Daoy (cell line): ENCODE measurements at places on chromosomes 1 and 21. TPM values are rescaled to one million over a fixed set of nuclear protein-coding genes. Genes with fewer than 3 reads are reported as not detected.

OR2AJ1 gene
- not detected in 2 replicates for total RNA-seq

HSD3B2 gene
- not detected in 2 replicates for total RNA-seq

RIPPLY3 gene
- total RNA-seq, result 0.57 TPM in 1 of 2 replicates, not detected in the other

RASSF5 gene
- 0.69 and 1.5 TPM in 2 replicates for total RNA-seq

CRYAA gene
- total RNA-seq, result not detected in 2 replicates

NCF2 gene
- 19.7 and 26.2 TPM in 2 replicates for total RNA-seq

CTTNBP2NL gene
- total RNA-seq, result 9.3 and 11.1 TPM in 2 replicates

GLMP gene
- total RNA-seq, result 26.3 and 27.7 TPM in 2 replicates

- no peak for DNase-seq
Observed at GRCh38 chr1:43874716-43875115, 58.9 kb upstream of the ARTN start.

GRCh38 chr1:163072658-163073057, 3.5 kb downstream of the RGS4 start:
- DNase-seq, result peak; percentile 53

GRCh38 chr21:36708286-36709029, 9.5 kb downstream of the SIM2 start:
- DNase-seq, result no peak

GRCh38 chr1:186188004-186188539, 187.0 kb downstream of the TPR start:
- peak; percentile 93 for DNase-seq

DNA sequence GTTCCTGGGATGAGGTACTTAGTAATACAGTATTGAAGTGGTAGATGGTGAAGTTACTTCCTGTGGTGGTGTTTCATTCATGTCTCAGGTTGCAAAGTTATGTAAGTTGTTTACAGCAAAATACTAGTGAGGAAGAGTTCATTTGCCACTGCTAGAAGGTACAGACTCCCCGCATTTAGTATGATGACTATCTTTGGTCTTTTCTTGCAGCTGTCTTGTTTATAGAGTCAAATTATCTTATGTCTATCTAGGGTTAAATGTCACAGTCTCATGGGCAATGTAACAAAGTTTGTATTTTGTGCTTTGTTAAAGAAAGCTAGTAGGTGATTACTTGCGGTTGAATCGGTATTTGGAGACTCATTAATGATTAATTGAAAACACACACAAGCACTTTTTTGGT, 50.2 kb downstream of the LRRC8D start:
- no peak for DNase-seq

GRCh38 chr1:217392441-217392840, 238.4 kb downstream of the GPATCH2 start:
- DNase-seq, result no peak

DNA sequence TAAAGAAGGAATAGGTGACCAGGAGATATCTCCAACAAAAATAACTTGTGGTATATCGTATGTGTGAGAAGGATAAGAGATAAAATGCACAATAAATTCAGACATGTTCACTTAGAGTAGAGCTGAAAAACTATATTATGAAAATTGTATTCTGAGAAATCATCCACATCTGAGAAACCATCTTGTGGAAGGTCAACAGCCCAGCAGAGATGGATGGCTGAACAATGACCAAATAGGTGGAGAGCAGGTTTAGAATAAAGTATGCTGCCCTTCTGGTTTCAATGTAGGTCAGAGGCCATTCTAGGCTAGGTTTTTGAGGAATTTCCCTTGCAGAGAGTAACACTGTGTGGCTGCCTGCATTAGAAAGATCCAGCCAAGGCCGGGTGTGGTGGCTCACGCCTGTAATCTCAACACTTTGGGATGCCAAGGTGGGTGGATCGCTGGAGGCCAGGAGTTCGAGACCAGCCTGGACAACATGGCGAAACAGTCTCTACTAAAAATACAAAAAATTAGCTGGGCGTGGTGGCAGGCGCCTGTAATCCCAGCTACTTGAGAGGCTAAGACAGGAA, 8.8 kb upstream of the UAP1 start:
- no peak for DNase-seq

DNA sequence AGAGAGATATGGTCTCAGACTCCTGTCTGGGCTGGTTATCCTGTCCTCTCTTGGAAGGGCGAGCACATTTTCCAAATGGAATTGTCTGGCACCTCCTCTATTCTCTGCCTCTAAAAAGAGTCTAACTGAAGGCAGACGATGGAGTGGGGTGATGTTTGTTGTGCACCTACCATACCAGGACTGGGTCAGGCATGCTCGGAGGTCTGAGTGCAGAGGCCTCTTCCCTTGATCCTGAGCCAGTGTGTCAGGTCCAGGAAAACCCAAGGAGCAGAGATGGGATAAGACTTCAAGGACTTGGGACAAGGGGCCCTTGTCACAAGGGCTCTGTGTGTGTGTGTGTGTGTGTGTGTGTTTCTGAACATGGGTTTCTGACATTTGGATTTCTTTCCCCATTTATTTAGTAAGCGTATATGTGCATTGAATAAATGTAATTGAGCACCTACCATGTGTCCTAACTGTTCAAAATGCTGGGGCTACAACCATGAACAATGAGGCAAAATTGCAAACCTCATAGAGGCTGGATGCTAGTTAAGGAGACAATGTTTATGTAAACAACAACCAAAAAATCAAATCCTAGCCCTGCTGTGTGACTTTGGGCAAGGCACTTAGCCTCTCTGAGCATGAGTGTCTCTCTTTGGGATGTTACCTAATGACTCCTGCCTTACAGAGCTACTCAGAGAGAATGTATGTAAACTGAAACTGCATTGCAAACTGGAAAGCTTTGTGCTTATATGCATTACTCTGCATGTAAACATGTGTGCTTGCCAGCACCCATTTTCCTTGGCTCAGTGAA, 276.3 kb downstream of the FOXD2 start:
- no peak for DNase-seq

DNA sequence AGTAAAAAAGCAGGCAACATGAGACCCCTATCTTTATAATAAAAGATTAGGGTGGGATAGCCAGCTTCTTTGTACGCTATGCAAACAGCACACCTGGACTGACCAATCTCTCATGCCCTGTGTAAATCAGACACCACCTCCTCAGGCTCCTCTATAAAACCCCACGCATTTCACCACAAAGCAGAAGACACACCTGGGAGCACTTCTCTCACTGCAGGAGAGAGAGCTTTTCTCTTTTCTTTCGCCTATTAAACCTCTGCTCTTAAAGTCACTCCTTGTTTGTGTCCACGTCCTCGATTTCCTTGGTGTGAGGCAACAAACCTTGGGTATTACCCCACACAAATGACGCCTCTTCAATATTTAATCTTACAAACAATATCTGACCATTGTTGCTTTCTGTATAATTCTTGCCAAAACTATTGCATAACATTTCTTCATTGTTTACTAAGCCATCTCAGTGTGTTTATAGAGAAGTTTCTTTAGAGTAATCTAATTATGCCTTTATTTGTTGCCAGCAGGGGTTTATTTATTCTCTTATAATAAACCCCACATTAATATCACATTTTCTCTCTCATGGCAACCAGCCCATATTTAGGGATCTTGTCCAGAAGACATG, 31.6 kb upstream of the NUF2 start:
- DNase-seq, result no peak

DNA sequence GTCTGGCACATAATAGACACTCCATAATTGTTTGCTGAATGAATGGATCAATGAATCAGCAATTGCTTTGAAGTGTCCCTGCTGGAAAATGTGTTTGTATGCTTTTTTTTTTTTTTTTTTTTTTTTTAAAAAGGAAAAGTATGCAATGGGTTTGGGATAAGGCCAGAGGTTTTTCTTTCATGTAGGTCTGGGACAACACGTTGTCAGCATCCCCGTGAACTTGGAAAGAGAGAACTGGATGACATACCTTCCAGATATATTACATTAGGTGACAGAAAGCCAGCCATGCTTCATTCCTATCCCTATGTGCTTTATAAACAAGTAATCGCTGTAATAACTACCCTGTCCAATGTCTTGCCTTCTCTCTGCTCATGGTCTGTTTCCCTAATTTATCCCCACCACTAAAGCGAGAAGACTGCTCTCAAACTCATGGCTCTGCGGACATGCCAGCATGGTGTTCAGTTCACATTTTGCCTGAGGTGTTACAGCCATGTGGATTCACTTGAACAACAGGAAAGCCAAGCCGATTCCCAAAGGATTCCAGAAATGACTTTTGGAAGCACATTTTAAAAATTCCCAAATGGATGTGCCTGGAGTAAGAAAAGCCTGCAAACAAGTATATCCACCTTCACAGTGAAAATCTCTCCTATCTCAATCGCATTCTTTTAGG, 34.8 kb upstream of the GREM2 start:
- no peak for DNase-seq

- DNase-seq, result no peak
Observed at GRCh38 chr1:46532095-46532494, 19.4 kb downstream of the KNCN start.

- no peak for DNase-seq
Observed at GRCh38 chr1:167428395-167428794, 89.9 kb downstream of the CD247 start.

GRCh38 chr1:63693944-63694571, 79.8 kb upstream of the ROR1 start:
- peak; percentile 55 for DNase-seq

DNA sequence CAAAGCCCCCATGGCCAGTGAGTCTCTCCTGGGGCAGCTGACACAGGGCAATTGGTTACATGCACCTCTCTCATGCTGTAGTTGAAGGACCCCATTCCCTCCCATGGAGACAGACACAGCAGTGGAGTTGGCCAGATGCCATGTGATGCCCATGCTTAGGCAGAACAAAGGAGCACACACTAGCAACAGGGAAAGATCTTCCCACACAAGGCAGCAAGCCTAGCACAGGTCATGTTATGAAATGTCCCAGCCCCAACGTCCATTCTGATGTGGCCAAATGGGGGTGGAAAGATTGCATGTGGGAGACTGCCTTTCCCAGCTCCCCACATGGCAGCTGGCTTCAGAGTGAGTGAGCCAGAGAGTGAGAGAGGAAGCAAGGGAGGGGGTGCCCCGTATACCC, 34.5 kb downstream of the AADACL4 start:
- DNase-seq, result no peak

DNA sequence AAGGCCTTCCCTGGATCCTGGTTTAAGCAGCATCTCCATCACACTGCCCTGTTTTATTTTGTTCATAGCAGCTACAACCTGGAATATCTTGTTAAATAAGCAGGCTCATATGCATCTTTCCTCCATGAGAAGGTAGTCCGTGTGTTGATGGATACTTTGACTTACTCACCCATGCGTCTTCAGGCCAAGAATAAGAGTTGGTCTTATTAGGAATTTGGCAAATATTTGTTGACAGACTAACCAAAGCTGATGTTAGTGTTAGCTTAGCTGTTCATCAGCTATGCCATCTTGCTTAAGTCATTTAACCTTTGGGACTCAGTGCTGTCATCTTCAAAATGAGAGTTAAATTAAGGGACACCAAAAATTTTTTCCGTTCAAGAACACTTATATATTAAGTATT, 59.2 kb downstream of the SASS6 start:
- no peak for DNase-seq

- no peak for DNase-seq
Observed at GRCh38 chr1:4128616-4129015, 228.5 kb upstream of the C1orf174 start.

DNA sequence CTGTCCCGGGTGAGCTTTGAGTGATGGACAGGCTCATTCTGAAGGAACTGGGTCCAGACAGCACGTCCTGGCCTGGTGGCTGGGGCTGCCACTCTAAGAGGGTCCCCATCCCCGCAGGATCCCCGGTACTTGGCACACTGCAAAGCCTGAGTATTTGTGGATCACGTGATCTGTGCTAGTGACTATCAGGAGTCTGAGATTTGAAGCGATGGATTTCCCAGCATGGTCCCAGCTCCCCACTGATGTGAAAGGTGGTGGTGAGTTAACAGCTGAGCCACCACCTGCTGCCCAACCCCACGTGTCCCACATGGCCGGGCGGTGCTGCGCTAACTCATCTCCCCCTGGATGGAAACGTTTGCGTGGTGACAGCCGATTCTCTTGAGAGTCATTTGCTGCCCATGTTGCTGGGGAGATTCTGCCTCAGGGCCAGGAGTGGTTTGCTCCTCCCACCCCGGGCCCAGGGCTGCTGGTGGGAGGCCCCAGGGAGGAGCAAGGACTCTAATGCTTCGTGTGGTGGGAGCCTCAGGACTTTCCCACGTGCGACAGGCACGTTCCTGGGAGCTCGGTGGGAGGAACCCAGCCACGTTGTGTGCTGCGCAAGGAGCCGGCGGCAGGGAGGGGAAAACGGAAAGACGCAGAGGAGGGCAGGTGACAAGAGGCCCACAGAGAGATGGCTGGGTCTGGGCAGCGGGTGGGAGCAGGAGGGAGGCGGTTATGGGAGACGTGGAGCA, 15.1 kb downstream of the FAAP20 start:
- no peak for DNase-seq

- DNase-seq, result peak; percentile 45
Observed at GRCh38 chr1:34101151-34101550, 63.9 kb downstream of the CSMD2 start.

DNA sequence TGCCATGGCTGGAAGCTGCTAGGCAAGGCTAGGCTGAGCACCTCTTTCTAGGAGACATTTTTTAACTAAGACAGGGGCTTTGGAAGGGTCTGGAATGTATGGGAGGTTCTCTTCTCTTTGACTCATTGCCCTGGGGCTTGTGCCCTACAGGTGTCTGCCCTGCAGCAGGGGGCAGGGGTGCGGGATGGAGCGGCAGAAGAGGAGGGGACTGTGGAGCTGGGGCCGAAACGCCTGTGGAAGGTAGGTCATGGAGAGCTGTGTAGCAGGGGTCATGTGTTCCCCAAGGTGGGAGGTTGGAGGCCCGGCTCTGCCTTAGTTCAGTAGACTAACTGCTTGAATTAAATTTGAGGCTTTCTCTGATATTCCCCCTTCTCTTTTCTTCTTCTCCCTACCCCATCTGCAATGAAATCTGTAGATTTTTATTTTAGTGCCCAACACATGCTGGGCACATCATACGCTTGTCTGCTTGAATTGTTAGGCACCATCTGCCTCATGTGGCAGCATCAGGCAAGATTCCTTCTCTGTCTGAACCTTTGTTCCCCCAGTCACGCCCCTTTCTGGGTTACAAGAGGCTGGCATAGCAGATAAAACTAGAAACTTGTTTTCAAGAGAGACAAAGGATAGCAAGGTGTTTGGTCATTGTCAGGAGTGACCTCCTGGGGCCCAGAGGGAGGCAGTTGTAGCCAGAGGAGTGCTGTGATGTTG, 18.4 kb downstream of the PPFIA4 start:
- no peak for DNase-seq
